Stimulated activated CD4-positive, alpha-beta T cell treated with anti-CD3 and anti-CD28 coated beads, Interleukin-1b, Interleukin-23, amount 100 ng/mL, for 4 hours (primary cell): ENCODE measurements at places on chromosomes 6 and 20.

- DNase-seq: no peak
Measured at GRCh38 chr6:39104528-39104927, 10.5 kb downstream of the SAYSD1 start.

- DNase-seq: no peak
Measured at GRCh38 chr6:100633096-100633777, 168.5 kb upstream of the SIM1 start.

DNA sequence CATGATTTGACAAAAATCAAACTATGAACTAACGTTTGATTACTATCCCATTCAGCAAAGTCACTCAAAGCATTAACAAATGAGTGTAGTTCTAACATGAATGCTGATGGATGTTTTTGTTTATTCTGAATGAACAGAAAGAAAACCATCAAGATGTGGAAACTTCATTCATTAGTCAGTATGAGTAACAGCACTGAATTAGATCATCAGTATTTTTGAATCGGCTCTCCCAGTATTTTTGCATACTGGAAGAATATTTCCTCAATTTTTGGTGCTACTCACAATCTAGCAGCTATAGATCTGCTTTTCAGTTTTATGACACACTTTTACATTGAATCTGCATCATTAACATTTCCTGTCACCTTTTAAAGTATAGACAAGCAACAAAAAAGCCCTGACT, 63.8 kb upstream of the CD83 start:
- DNase-seq: no peak

GRCh38 chr20:44447827-44448419, 27.8 kb upstream of the TTPAL start:
- DNase-seq: no peak

- DNase-seq: no peak
Measured at GRCh38 chr6:106546691-106547414, 82.4 kb downstream of the RTN4IP1 start.

- DNase-seq: no peak
Measured at GRCh38 chr20:14401479-14402138, 64.2 kb upstream of the FLRT3 start.

DNA sequence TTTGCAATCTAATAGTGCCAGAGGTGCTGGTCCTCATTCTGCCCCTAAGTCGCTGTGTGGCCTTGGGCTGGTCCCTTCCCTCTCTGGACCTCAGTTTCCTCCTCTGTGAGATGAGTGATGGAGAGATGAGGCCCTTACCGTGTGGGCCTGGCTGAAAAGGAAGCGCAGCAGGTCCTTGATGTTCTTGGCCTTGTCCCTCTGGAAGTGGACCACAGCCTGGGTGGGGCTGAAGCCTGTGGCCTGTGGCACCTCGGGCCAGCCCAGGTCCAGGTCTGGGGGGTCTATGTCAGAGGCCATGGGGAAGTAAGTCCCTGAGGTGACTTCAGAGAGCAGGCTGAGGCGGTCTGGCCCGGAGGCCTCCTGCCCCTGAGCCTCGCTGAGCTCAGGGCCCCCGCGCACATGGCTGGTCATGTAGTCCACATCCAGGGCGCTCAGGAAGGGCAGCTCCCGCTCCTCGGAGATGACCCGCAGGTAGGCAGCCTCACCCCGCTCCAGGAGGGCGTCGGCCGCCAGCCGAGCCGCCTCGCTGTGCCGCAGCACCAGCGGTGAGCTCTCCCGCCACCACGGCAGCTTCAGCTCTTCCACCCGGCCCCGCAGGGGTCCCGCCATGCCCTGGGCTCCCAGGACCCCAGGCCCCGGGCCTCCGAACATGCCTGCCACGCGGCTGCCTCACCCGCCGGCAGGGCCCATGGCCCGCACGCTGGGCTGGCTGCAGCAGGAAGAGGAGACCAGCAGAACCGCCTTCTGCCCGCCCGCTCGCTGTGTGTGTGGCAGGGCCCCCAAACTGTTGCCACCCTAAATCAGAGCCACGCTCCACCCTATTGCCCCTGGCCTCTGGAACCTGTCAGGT, at the start of gene FAM83C:
Gene FAM83C, minus strand, starts transcription at position 772 of the 850 bp plus-strand sequence. Its CDS starts 121 bp downstream, at position 651.
- no peak for DNase-seq

- DNase-seq: no peak
Measured at GRCh38 chr6:9002833-9003232, 567.5 kb upstream of the SLC35B3 start.

GRCh38 chr6:170423814-170424603, 117.5 kb downstream of the FAM120B start:
- no peak for DNase-seq

GRCh38 chr6:166301611-166302529, 6.3 kb downstream of the PRR18 start:
- no peak for DNase-seq

DNA sequence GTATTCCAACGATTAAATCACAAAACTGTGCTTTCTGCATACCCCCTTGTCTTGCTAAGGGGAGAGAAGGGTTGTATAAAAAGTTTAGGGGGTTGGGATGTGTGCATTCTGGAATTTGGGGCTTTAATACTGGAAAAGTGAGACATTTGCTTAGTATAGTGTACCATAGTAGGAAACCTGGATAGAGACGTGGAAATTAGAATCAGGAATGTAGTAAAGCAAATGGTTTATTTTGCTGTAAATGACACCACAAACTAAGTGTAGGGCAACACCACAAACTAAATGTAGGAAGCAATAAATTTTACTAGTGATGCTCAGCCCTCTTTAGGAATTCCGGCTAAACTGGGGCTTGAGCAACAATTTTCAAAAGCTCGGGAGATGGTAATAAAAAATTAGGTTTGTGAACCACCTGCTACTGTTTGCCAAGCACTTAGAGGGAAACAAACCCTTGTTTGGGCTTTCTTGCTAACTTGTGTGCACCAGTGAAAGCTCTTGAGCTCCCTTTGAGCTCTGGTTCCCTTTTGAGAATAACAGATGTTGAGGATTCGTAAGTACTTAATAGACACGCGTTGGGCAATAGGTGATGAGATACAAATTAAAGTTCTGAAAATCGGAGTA, 13.8 kb downstream of the BRD2 start:
- DNase-seq: no peak

GRCh38 chr20:43681991-43682410, 15.1 kb downstream of the MYBL2 start:
- DNase-seq: no peak

- DNase-seq: no peak
Measured at GRCh38 chr6:136658711-136659110, 108.5 kb upstream of the MAP7 start.

DNA sequence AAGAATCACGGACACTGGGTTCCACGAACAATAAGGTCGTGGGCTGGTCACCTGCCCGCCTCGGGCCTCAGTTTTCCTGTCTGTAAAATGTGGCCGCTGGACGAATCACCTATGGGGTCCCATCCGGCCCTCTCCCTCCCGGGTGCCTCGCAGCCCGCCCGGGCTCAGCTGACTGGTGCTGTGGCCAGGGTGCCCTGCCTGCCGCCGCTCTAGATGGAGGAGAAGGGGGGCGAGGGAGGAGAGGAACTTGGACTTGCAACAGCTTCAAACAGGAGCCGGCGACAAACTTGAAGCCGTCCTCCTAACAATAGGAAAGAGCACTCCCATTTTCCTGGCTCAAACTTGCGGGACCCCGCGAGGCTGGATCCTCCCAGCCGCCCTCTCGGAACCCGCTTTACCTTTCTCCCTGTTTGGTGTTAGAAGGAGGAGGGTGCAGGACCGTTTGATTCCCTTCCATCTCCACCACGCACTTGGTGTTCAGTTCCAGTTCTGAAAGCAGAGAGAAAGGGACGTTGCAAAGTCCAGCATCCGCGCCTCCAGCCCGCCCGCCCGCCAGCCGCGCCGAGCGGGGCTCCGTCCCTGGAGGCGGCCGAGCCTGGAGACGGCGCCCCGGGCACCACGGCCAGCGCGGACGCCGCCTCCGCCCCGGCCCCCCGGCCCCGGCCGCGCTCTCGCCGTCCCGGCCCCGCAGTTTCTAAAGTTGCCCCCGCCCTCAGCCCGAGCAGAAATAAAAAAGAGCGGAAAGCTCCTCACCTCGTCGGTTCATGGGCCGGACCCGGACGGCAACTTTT, 584 bp downstream of the KIF13A start:
- no peak for DNase-seq

GRCh38 chr6:126066053-126067048, 80.0 kb downstream of the TRMT11 start:
- no peak for DNase-seq

- DNase-seq: no peak
Measured at GRCh38 chr6:70363741-70364493, 49.4 kb upstream of the FAM135A start.

- no peak for DNase-seq
Measured at GRCh38 chr6:117666881-117667280, 8.4 kb upstream of the NUS1 start.

- DNase-seq: peak; percentile 58
Measured at GRCh38 chr20:63750807-63751470, 11.4 kb downstream of the SLC2A4RG start.

DNA sequence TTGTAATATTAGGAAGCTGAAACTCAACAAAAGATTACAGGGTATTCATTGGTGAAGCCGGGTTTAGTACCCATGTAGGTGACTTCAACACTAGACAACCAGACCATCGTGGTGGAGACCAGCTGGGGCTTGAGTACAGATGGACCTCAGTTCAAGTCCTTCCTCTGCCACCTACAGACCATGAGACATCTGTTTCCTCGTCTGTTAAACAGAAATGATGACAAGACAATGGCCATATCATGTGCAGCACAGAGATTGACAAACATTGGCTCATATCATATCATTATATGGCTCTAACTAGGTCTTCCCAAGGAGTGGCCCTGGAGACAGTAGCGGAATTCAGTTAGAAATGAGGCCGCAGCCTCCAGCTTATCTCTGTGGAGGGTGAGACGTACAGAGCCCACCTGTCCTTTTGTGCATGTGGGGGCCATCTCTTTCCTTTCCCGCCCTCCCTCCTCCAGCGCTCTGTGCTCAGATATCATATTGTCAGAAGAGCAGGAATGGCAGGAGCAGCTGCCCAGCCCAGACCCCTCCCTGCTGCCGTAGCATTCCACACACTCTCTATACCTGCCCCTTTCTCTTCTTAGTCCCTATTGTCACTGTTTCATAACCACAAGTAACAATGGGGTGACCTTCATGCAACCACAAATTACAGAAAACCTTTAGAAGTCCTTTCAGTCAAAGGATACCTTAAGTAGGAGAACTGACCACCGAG, 75.1 kb downstream of the LY86 start:
- DNase-seq: no peak
